ENCODE measurements at places on chromosomes 6 and 20. TPM values are rescaled to one million over a fixed set of nuclear protein-coding genes. Genes with fewer than 3 reads are reported as not detected.

GRCh38 chr6:25717866-25718740 lies 36.4 kb upstream of the SLC17A4 start:
- no peak for DNase-seq

IPCEF1 gene
- 5.6 TPM for total RNA-seq

PROKR2 gene
- total RNA-seq: not detected

HLA-DOA gene
- 5.7 TPM for total RNA-seq

- no peak for DNase-seq
Observed at GRCh38 chr6:131080084-131080483, 17.0 kb upstream of the EPB41L2 start.

GRCh38 chr6:15077006-15077405 lies 168.9 kb upstream of the JARID2 start:
- no peak for DNase-seq

GRCh38 chr20:56716806-56717205 lies 87.7 kb downstream of the TFAP2C start:
- DNase-seq: peak; percentile 86

TAF11 gene
- 17.4 TPM for total RNA-seq

DNA sequence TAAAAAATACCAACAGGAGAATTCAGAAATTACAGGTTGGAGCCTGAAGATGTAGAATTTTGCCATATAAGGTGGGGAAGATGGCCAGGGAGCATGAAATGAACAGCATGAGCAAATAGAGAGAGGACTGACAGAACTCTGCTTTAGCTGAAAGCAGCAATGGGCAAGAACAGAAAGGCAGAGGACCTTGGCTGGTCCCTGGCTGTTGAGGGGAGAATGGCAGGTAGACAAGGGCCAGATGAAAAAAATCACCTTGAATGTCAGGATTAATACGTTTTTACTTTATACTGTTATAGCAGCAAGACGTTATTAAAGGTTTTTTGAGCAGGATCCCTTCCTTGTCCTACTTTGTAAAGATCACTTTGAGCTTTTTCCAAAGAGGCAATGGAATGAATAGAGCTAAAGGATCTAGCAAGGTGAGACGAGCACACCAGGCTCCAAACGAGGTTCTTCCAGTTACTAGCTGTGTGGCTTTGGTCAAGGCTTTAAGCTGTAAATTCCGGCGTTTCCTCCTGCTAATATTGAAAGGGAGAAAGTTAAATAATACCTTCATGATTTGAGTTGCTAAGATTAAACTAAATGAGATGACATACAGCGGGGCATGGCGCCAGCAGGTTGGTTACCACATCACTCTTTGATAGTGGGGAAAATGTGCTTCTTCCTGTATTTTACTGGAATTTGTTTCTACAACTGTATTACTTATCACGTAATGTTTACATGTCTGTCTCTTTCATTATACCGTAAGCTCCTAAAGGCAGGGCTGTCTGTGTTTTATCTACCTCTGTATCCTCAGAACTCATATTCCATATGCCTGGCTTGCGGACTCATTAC lies 776 bp downstream of the PPIL1 start:
- no peak for DNase-seq

ATP6V1G2 gene
- 1.6 TPM for total RNA-seq

DNA sequence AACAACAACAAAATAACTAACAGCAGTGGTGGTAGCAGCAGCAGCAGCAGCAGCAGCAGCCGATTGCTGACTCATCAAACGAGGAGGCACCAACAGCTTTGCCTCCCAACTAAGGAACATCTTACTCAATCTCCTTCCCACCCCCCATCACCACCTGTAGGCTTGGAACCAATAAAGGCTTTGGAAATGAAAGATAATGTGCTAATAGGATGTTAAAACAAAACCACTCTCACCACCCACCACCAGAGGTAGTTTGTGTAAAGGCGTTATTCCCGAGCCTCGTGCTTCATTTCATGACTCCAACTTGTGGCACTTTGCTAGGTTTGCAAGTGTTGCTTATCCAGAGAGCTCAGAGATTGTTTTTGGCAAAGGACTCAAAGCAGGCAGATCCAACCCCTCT lies 346.5 kb downstream of the CD83 start:
- DNase-seq: no peak

- no peak for DNase-seq
Observed at GRCh38 chr6:38984723-38985122, 63.9 kb upstream of the GLP1R start.

DNA sequence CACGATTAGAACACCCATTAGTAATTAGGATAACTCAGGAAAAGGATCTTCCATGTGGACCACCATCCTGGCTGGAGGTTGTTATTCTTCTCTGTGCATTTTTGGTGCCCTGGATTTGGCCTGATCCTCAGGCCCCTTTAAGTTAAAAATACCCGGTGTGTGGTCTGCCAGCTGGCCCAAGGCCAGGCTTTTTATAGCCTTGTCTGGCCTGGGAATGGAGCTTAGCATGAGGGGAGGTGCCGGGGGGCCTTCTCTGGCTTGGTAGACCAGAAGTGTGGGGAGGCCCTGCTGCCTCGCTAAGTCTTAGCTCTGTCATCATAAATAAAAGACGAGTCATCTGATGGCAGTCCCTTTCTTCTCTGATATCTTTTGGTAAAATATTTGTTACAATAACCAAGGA lies 71.4 kb downstream of the ARID1B start:
- DNase-seq: no peak

DNA sequence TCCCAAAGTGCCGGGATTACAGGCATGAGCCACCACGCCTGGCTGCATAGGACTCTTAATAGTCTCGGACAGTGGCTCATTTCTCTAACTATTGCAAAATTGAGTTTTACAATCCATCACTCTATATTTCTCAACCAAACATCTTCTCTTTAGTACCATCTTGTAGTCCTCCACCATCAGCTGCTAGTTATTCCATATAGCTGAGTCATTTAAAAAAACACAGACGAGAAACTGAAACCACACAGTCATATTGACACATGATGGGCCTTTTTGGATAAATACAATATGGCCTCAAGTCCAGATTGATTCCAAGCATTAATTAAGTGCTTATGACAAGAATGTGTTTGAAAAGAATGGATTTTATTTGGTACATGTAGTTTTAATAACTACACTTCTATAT lies 599.1 kb downstream of the MEI4 start:
- DNase-seq: no peak

DNA sequence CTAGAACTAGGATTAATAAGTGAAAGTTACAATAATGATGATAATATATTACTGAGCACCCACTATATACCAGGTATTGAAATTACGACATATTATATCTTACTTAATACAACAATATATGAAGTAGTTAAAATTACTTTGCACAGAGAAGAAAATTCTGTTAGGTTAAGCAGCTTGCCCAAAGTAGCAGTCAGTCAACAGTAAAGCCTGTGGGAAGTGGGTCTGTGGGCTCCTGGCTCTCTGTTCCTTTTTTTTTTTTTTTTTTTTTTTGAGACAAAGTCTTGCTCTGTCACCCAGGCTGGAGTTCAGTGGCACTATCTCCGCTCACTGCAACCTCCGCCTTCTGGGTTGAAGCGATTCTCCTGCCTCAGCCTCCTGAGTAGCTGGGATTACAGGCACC lies 4.8 kb upstream of the GTF2H4 start:
- no peak for DNase-seq

Measured in breast epithelium (tissue), 4 donors.